ENCODE measurements at places on chromosomes 1 and 21. TPM values are rescaled to one million over a fixed set of nuclear protein-coding genes. Genes with fewer than 3 reads are reported as not detected.

DNA sequence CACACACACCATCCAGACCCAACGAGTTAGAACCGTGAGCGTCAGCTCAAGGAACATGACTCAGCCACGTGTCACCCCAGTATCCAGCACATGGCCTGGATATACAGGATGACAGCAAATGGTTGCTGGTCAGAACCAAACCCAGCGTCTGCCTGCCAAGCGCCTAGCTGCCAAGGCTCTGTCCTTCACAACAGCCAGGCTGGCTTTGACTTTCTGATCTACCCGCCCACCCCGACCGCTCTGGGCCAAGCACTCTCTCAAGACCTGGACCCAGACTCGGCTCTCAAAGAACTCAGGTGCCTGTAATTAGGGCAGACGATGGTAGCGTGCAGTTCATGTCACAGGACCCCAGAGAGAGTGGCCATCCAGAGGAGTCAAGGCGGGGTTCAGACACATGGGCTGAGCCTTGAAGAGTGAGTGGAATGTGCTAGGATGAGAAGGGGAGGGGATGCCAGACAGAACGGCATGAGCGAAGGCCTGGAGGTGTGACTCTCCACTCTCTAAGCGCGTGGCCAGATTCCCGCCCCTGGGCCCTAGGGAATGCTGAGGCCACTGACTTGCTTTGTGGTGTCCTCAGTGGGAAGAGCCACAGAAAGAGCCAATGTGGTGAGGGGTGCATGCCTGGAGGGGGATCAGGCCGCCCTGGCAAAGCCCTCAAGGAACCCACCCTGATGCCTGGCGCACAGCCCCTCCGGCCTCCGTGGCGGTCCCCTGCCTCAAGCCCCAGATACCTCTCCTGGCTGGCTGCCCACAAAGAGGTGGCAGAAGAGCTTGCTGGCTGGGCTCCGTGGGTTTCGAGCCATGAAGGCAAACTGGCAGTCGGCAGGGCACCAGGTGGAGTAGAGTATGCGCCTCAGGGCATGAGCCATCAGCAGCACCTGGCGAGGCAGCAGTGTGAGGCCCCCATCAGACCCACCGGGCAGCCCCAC lies 7.0 kb downstream of the SH2D5 start:
- no peak for DNase-seq

GRCh38 chr1:25572107-25572506 lies 28.7 kb downstream of the LDLRAP1 start:
- DNase-seq: no peak

DNA sequence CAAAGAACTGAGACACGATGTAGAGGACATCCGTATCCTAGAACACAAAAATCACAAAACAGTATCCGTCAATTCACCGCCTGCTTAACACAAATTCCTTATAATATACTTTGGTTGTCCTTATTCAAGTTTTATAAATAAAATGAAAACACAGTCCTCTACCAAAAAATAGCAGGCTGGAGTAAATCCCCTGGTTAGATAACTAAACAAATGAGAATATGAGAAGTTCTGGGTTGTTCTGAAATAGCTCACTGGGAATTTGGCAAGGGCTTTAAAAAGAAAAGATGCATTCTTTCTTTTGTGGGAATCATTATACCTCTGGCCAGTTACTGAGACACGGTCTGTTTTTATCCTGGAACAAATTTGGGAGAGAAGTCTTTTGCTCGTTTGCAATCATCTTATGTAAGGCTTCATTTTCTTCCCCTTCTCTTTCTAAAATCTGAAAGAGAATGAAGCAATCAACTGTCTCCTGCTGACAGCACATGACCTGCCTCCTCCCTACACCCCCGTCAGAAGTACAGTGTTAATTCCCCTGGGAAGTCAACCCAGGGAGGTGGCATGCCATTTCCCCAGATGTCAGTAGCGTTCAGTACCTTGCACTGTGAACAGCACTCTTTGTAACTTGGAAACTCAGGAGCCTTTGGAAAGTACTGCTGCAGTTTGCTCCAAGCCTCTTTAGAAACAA lies 37.1 kb upstream of the RAP1GAP start:
- DNase-seq: no peak

The COL9A2 gene
- polyA plus RNA-seq: 18.5 TPM

DNA sequence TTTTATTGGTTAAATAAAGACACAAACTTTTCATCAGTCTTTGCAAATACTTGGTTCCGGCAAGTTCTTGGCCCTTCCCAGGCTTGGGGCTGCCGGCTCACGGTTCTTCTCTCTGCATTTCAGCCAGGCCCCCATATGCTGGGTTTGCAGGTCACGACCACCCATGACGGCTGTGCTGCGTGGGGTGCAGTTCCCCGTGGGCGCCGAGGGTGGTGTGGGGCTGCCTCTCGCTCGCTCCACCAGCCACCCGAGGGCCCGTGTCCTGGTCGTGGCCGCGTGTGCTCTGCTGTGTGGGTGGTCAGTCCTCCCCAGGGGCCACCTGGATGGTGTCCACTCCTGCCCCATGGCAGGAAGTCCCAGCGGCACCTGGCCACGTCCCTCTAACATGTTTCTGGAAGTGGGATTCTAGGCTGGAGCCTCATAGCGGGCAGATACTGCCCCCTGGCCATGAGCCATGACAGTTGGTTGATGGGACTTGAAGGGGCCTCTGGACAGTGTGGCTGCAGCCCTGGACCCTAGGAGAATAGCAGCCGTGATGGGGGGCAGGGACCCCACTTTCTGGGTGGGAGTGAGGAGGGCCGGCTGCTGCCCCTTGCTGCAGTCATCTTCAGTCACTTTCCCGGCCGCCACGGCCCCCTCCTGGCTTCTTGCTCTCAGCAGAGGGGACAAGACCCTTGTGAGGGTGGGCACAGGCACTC lies 46.3 kb downstream of the SKI start:
- no peak for DNase-seq

The CTSS gene
- 13.5 TPM for polyA plus RNA-seq

- DNase-seq: no peak
These were observed 11.6 kb downstream of the IVNS1ABP start for GRCh38 chr1:185305419-185305818.

DNA sequence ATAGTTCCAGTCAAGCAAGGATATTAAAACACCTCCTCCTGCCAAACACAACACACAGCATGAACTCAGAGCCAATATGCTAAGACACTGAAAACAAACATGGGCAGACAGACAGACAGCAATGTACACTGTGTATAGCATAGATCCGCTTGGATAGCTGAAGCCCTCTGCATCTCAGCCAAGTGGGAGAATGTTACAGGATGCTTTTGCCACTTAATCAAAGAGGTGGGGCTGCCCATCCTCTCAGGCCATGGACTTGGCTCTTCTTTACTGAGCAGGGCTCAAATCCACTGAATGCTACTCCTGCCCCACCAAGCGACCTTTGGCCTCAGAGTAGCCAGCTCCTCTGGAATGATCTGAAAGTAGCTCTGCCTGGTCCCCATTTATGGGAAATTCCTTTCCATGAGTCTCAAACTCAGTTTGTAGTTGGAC lies 64.7 kb upstream of the NGF start:
- no peak for DNase-seq

The LRRC39 gene
- 3.3 TPM for polyA plus RNA-seq

DNA sequence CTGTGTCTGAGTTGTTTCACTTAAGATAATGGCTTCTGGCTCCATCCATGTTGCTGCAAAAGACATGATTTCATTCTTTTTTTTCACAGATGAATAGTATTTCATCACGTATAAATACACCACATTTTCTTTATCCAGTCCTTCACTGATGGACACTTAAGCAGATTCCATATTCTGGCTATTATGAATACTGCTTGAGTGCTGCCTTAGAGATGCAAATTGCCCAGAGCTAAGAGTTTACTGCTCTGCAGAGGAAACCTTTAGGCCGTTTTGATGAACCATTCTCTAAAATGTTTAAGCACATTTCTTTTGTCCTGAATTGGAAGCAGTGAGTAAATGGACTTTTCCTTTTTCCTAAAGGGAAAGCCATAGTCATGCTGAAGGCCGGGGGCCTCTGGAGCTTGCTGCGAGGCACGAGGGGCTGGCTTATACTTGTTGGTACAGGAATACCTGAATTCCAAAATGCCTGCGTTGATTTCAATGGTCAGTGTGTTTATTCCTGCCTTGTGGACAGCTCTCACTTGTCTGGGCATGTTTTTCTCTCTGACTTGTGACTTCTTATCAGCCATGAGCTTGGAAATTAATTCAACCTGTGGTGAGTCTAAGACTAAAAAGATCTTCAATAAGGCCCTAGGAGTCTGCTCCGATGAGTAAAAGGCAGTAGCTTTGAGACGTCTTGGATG lies 201.0 kb upstream of the MAP1LC3C start:
- no peak for DNase-seq

GRCh38 chr1:16918371-16918770 lies 3.4 kb upstream of the CROCC start:
- no peak for DNase-seq

The FCER1A gene
- 0.26 TPM for polyA plus RNA-seq

The KLHDC7A gene
- polyA plus RNA-seq: 11.2 TPM

The MPZ gene
- polyA plus RNA-seq: 3.8 TPM

DNA sequence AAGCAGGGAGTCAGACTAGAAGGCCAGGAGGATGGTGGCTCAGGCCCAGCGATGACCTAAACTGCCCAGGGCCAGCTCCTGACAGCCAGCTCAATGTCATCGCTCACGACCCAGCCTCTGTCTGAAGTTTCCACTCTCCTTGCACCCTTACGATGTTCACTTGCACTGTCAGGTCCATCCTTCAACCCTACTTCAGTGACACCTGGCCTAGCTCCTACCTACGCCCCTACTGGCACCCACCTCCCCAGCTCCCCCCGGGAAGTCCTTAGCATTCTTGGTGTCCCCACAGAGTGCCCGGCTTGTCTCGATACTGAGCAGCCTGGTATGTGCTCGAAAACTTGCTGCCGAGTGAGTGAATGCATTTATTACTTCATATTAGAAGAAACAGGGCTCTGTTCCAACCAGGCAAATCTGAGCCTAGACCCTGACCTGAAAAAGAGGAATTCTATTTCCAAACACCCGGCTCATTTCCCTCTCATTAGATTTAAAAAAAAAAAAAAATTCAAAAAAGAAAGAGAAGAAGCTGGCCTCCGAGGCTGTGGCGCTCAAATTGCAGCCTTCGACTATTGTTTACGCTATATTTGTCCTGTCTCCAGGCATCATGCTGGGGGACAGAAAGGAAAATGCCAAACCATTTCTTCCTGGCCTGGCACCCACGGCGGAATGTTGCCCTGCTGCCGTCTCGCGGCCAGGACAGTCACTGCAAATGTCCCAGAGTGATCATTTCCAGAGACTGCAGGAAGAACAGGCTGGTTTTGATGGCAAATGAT lies 29.8 kb upstream of the LRRC38 start:
- DNase-seq: peak; percentile 53

The DMRTA2 gene
- polyA plus RNA-seq: 0.07 TPM

DNA sequence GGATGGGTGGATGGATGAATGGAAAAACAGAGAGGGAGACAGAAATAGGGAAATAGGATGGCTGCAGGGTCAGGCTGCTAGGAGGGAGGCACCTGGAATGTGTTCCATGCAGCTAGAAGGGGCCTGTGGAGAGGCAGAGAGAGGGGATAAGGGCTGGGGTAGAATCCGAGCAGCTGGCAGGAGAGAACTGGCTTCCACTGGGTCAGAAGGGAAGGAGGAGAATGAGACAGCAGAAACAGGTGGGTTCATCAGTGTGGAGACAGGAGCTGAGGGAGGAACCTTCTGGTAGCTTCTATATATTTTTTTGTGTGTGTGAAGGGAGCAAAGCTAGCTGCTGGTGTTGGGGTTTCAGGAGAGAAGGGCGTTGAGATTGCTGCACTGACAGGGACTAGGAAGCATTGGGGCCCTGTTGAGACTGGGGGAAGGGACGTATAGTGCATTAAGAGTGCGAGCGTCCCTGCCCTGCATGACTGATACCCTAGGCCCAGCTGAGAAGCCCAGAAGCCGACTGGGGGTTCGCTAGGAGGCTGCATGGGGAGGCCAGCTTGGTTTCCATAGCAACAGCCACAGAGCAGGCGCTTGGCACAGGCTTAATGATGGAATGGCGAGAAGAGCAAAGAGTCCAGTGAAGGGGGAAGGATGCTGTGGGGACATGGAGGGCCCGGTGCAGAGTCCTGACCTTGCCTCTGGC lies 14.8 kb upstream of the KIF21B start:
- no peak for DNase-seq

GRCh38 chr1:164141797-164142196 lies 417.2 kb upstream of the PBX1 start:
- no peak for DNase-seq

The TMEM59 gene
- polyA plus RNA-seq: 370 TPM

The SLC25A44 gene
- polyA plus RNA-seq: 26.1 TPM

DNA sequence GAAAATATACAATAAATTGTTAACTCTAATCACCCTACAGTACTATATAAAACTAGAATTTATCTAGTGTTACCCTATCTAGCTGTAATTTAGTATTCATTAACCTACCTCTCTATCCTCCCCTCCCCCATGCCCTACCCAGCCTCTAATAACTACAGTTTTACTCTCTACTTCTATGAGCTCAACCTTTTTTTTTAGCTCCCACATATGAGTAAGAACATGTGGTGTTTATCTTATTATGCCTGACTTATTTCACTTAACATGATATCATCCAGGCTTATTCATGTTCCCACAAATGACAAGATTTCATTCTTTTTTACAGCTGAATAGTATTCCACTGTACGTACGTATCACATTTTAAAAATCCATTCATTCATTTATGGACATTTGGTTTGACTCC lies 46.0 kb upstream of the WARS2 start:
- no peak for DNase-seq

DNA sequence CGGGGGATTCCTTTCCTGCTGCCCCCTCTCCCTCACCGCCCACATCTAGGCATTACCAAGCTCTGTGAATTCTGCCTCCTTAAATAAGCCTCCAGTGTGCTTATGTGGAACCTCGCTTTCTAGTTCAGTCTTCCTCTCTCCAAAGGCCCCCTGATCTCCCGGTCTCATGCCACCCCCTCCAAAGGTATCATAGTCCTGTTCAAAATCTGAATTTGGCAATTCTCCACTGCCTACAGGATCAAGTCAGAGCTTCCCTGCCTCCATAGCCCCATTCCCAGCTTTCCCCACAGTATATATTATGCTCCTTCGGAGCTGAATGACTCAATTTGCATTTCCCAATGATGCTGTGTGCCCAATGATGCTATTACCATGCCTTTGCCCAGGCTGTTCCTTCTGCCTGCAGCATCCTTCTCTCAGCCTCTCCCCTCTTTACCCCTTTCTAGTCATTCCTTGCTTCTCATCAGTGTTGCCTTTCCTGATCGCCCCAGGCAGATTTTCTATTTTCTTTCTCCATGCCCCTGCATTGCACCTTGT lies 1.7 kb downstream of the AZIN2 start:
- DNase-seq: no peak

The AADACL4 gene
- 2.0 TPM for polyA plus RNA-seq

The SMIM11 gene
- 5.7 TPM for polyA plus RNA-seq

Measured in renal cortex interstitium (tissue), 15 donors.